ENCODE measurements at places on chromosomes 1 and 21. TPM values are rescaled to one million over a fixed set of nuclear protein-coding genes. Genes with fewer than 3 reads are reported as not detected.

DNA sequence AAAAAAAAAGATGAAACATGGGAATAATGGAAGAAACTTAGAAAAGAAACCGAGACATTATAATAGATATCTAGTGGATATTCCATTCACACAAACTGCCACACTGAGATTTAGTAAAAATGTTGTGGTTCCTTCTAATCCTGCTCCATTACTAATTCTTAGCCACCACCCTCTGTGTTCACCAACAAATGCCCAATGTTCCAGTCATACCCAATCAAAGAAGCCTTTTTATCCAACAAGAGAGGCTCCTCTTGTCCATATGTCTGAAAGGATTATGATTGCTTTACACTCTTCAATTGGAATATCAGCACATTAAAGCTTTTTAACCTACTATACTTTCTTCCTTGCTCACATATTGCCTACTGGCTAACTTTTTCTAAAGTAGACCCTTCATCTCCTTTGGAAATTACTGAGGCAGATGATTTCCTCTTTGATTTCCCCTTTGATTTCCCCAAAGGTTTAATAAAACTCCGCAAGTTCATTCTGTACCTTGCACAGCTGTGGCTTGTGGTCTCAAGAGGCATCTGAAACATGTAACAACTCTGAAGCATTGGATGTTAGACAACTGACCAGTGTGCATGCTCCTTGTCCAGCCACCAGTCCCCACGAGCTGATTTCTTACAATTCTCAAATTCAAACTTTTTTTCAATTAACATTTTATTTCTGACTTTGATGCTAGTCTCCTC, 305.6 kb upstream of the LYPLAL1 start:
- DNase-seq: no peak

DNA sequence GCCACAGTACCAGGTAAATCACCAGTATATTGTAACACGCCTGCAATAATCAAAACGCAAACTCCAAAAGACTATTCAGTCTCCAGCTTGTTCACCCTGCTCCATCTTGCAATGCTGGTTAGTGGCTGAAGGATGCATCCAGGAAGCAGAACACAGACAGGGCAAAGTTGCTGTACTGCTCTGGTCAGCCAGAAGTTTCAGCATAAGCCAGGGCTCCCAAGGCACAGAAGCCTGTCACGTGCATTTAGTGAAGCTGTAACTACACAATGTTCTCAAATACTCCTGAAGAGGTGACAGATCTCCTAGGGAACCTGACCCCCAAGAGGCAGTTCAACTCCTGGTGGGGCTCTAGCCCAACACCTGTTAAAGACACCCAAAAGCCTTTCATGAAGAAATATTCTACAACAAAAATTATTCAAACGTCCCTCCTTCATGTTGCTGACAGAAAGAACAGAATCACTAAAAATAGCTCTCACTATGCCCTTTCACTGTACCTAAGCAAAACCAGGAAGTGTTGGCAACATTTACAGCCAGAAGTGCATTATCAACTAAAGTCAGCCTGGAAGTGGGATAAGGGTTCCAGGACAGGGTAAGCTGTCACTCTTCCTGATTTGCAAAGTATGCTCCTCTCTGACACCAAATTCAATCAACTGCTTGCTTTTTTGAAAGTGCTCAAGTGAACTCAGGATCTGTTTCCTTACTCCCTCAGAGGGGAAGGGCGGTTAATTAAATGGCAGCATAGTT, 52.1 kb downstream of the SLC35D1 start:
- DNase-seq: no peak

DNA sequence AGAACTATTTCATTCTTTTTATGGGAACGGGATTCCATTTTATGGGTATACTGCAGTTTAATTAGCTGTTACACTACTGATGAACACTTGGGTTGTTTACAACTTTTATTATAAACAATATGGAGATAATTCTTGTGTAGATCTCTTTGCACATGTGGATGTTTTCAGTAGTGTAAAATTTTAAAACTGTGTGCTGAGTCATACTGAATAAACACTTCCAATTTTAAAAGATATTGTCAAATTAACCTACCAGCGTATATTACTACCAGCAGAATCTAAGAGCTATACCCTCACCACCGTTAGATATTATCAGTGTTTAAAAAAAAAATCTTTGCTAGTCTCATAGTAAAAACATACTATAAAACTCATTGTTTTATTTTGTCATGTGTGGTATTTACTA, 106.1 kb downstream of the CC2D1B start:
- no peak for DNase-seq

DNA sequence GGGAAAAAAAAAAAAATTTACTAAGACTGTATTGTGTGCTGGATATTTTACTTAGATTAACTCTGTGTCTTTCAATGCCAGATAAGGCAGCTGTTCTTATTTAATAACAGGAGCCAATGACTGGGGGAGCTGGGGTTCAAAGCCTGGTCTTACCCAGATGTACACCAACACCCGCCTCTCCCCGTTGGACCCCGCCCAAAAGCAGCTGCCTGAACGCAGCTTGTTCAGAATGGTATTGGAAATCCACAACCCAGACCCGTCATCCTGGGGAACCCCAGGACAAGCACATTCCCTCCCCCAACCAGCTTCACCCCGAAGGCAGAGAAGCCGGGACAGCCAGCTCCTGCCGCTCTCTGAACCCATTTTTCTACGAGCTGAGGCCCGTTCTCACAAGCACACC, 113.6 kb upstream of the TMPRSS2 start:
- no peak for DNase-seq

- no peak for DNase-seq
These were observed 68.7 kb upstream of the ADGRL2 start for GRCh38 chr1:81731989-81732388.

DNA sequence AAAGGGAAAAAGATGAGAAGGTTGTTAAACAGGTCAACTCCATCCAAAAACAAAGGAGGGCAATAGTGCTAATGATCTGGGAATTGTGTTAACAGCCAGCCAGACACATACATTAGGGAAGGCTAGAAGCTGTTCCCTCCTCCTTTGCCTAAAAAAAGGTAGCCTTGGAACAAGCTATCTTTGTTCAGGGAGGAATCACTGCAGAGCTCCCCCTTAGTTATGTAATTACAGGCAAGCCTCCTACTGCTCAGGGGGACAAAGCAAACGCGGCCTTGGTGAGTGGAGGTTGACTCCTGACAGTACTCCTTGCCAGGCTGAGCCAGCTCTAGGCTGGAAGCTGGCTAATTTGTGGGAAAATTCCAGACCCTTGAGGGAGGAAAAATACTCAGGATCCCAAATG, 97.6 kb downstream of the VAV3 start:
- DNase-seq: no peak

DNA sequence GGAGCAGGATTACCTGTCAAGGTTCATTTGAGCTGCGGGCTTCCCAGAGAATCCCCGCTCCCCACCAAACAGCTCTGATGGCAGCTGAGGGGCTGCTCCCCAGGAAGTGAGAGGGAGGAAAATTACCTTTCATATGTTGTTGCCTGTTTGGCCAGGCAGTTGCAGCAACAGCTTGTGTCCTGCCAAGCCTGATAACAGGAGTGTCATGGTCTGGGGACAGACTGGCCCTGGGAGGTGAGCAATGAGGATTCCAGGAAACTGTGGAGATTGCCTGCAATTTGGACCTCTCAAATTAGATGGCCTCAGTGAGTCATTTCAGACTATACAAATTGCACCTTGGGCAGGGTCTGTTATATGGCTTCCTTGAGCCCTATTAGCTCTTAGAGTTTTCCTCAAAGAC, 189.3 kb downstream of the PTPRU start:
- peak; percentile 56 for DNase-seq

- DNase-seq: no peak
These were observed 87.0 kb downstream of the NRIP1 start for GRCh38 chr21:14977814-14978213.

KRTAP21-2 gene
- not detected for polyA plus RNA-seq

GBP6 gene
- polyA plus RNA-seq: 0.24 TPM

Data from adrenal gland (tissue), 19 donors.